ENCODE measurements at places on chromosomes 12 and 14.

GRCh38 chr12:79296133-79296532 lies 394.6 kb downstream of the PAWR start:
- no peak for DNase-seq

DNA sequence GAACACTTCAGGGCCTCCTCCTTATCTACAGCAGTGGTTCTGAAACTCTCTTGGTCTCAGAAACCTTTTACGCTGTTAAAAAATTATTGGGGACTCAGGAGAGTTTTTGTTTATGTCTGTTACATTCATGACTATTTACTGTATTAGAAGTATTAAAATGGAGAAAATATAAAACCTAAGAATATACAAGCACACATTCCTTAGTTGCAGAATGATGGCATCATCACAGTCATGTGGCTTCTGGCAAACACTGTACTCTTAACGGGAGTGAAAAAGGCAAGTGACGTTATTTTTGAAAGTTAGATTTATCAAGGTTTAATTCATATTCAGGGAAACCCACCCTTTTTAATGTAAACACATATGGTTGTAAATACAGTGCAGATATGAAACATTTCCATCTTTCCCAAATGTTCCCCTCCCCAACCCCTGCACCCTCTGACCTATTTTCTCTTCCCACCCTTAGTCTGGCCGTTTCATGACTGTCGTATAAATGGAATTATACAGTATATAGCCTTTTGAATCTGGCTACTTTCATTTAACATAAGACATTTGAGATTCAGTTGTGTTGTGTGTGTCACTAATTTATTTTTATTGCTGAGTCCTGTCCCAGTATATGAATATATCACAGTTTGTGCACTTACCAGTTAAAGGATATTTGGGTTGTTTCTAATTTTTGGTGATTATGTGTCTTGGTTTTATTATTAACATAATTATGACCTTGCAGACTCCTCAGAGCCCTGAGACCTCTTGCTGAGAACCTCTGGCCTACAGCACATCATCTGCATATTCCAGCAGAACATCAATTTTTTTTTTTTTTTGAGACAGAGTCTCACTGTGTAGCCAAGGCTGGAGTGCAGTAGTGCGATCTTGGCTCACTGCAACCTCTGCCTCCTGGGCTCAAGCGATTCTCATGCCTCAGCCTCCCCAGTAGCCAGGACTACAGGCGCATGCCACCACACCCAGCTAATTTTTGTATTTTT lies 457.0 kb downstream of the PCNX1 start:
- no peak for DNase-seq

DNA sequence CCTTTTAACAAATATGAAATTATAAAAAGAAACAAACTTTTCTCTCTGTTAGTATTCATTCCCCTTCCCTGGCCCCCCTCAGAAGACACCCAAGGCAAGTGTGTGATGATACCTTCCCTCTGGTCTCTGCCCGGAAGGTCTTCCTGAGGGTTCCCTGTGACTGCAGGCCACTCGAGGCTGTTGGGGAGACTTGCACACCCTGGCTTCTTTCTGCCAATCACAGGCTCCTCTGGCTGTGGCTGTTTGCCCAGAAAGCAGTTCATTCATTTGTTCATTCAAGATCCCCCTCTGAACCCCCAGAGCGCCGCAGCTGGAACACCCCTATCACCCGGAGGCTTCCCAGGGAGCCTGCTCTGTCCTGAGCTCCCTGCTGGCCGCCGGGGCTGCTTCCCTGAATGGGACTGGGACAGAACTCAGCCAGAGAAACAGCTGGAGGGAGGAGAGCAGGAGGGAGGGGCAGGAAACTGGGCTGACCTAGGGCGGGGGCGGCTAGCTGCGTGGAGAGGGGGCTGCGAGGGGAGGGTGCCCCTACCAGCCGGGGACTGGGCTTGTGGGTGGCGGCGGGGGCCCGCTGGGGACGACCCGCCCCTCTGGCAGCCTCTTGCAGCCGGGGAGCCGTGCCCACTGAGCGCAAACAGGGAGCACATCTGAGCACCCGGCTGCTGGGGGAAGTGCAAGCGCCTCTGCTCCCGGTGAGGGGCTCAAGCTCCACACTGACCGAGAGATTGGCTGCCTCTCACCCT lies at the start of gene CMKLR1:
CMKLR1 (minus strand) TSS at position 397 of the 743 bp plus-strand sequence. CDS start 45,720 bp downstream, outside the sequence.
- no peak for DNase-seq

DNA sequence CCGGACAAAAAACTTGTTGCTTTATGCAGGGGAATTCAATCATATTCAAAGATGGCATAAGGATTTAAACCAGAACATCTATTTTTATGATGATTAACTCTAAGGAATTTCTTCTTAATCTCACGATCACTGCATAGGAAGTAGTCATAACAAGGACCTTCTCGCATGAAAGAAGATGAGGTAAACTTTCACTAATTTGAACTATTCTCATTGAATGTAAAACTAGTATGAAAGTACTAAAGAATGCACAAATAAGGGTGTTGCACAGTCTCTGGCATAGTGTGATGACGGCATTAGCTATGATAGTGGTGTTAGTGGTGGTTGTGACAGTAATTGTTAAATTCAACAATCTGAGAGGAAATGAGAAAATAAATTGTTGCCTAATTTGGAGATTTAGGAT lies 280.0 kb downstream of the SLC6A15 start:
- no peak for DNase-seq

Measured in stimulated activated CD8-positive, alpha-beta memory T cell treated with anti-CD3 and anti-CD28 coated beads, Interleukin-4, amount 100 ng/mL, for 4 hours (primary cell).